ENCODE measurements at places on chromosomes 11 and 22. TPM values are rescaled to one million over a fixed set of nuclear protein-coding genes. Genes with fewer than 3 reads are reported as not detected.

Gene CYP2D6
- not detected for total RNA-seq

Gene C1QTNF5
- total RNA-seq = 28.5 TPM

Gene MMP13
- not detected for total RNA-seq

Gene PARVG
- not detected for total RNA-seq

Gene TRIM29
- not detected for total RNA-seq

Gene RFPL1
- total RNA-seq = not detected

Gene MYBPC3
- not detected for total RNA-seq

Gene FLRT1
- total RNA-seq = not detected

Gene TMEM191C
- total RNA-seq = not detected
